ENCODE measurements at places on chromosomes 4 and X.

DNA sequence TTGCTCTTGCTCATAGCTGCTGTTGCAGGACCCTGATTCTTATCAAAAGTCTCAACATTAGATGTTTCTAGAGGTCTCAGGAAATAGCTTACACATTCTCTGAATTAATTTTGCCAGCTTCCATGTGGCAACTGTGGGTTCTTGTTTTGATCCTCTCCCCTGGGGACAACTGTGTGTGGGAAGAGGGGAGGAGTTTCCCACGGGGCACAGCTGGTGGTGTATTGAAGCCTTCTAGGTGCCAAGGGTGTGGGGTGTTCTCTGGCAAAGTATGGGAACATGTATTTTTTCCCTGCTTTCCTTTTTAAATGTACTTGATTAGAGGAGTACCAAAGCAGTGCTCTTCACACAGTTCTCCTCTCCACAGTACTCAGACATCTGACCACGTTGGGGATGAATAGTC is 212.7 kb downstream of the RPA4 start:
- DNase-seq = no peak

GRCh38 chr4:119835613-119835910 is 207.0 kb upstream of the PDE5A start:
- no peak for DNase-seq

DNA sequence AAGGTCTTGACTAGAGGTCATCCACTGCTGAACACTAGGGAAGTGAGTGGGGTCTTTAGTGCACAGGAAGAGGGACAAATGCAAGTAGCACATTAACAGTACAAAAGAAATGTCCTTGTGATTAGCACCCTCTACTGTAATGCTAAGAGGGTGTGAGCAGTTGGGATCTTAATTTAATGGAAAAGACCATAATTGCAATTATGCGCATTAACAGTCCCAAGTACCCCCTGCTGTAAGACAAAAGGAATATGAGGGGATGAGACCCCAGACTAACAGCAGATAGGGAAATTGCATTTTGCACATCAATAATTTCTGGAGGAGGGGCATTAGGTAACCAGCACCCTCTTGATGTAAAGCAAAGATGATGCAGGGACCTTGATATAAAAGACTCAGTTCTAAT is 285.0 kb downstream of the CHIC1 start:
- no peak for DNase-seq

DNA sequence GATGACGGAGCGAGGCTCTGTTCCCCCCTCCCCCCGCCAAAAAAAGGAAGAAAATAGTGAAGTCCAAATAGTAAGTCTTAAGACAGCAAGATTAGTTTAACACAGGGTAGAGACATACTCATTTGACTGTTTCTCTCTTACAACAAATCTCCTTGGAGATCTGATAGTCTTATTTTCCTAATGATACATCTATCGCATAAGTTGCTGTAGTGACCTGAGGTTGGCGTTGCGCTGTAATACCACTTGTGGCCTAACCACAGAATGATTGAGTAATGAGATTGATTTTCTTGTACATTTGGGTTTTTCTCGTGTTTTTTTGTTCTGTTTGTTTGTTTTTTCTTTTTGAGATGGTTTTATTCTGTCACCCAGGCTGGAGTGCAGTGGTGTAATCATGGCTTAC is 27.2 kb downstream of the OCIAD1 start:
- no peak for DNase-seq

DNA sequence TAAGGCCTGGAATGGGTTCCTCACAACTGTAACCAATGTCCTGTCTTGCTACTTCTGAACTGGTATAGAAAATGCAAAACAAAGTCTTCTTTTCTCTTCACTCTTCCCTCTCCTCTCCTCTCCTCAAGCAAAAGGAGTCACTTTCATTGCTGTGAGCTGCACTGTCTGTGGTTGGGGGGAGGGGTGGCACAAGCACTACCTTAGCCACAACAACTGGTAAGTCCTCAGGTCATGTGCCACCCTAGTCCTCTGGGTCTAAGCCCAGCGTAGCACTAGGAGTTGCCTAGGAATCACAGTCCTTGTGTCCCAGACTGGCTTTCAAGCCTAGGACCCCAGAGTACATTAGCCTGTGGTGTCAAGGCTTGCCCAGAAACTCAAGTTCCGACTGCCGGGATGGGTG is 859.3 kb upstream of the AMOT start:
- no peak for DNase-seq

- no peak for DNase-seq
Observed at GRCh38 chr4:85569730-85570299, 94.9 kb downstream of the ARHGAP24 start.

DNA sequence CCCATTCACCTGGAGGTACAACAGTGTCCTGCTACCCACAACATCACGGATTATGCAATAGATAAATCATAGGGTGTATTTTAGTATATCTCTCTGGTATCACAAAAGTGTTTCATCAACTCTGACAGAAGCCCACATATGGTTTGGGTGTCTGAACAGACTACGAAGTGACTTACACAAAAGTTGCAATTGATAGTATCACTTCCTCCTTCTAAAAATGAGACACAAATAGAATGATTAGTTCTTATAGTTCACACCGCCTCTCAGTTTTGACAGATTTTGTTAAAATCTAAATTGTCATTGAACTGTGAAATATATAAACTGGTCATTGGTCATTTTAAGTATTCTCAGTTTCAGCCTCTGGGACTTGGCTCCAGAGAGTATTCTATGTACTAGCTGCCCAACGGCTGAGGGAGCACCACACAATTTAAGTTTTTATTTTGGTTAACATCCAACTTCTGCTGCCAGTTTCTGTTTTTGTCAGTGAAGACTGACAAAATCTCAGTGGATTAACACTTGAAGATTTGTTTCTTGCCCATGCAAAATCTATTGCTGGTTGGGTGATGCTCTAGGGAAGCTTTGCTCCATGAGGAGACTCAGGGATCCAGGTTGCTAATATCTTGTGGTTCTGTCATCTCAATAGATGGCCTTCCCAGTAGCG is 113.8 kb upstream of the PUDP start:
- DNase-seq = no peak

DNA sequence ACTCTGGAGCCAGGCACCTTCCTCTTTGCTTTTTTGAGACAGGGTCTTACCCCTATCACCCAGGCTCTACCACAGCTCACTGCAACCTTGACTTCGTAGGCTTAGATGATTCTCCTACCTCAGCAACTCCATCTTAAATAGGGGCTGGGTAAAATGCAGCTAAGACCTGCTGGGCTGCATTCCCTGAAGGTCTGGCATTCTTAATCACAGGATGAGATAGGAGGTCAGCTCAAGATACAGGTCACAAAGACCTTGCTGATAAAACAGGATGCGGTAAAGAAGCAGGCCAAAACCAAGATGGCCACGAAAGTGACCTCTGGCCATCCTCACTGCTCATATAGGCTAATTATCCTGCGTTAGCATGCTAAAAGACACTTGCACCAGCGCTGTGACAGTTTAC is 770.8 kb upstream of the PRKX start:
- no peak for DNase-seq

GRCh38 chr4:95124906-95125504 is 367.2 kb downstream of the BMPR1B start:
- no peak for DNase-seq

GRCh38 chrX:130091980-130092522 is 18.2 kb downstream of the ELF4 start:
- DNase-seq = peak; percentile 89

GRCh38 chrX:12919051-12919450 is 12.6 kb downstream of the TLR8 start:
- DNase-seq = no peak

GRCh38 chr4:123073650-123074049 is 151.3 kb upstream of the NUDT6 start:
- no peak for DNase-seq

- DNase-seq = no peak
Observed at GRCh38 chr4:111070390-111070789, 447.5 kb upstream of the PITX2 start.

DNA sequence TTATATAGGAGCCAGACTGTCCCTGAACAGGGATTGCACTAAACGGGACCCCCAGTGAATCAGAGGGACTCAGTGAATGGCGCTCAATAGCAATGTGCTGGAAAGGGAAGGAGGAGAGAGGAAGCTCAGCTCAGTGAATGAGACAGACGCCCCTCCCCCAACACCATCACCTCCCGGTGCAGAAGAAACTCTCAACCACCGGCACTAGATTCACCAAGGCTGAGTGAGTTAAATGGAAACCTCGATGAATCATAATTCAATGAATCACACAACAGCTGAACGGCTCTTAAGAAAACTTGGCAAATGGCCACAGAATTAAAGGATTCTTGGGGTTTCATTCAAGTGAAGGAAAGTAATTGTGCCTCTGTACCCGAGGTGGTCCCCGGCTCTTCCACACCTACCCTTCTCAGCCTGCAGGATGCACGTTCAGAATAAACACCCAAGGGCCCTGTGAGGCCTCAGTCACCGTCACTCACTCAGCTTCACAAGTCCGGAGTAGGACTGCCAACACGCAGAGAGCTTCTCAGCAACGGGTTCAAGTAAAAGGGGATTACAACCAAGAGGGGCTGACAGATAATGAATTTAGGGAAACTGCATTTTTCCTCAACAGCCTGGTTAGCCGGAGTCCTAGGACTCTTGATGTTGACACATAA is 29.3 kb downstream of the CRMP1 start:
- DNase-seq = peak; percentile 88
